ENCODE measurements at places on chromosomes 2 and 18.
A peak's percentile ranks its signal among the peaks of the same experiment; 100 is the strongest.

DNA sequence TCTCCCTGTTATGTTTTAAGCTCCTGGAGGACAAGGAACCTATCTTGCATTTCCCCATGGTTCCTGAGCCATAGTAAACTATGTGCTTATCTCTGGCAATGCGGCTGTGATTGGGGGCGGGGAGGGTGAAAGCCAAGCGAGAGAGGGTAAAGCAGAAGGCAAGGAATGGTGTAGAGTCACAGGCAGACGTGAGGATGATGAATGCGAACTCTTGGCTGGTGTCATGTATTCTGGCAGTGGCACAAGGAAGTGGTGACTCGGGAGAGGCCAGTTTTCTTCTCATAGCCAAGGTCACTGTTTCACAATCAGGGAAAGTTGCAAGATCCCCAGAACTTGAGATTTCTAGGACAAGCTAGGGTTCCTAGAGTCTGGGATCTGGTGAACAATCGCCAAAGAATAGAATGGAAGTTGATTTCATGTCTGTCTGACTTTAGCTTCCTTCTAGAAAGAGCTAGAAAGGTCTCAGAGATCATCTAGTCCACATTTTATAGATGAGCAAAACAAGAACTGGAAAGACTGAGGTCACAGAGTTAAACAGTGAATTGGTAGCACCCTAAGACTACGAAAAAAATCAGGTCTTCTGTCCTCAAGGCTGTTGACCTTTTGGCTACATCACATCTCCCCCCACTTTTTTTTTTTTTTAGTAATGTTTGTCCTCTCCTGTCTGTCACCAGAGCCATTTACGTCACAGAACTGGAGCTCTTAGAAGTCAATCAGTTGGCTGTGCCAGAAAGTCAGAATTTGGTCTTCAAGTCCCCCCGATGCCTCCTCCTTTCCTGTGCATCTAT, 137.0 kb downstream of the BCL11A start:
- peak; percentile 14 for DNase-seq

GRCh38 chr2:49004036-49004626, 150.2 kb downstream of the FSHR start:
- DNase-seq: no peak

DNA sequence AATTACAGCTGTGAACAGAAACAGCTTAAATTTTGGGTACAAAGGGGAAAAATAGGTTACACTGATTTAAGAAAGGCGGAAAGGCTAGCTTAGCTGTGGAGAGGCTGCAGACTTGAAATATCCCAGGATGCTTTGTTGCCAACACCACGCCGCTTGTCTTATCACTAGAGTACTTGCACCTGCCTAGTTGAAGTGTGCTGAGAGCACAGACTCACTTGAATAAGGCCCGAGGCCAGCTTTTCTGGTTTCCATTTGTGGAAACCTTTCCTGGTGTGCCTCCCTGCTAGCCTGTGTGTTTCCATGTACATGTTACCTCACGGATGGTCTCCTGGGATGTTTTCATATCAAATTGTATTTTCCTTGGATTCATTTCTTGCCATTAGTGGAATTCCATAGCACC, 3.2 kb downstream of the CABLES1 start:
- DNase-seq: no peak

- peak; percentile 39 for DNase-seq
Measured at GRCh38 chr2:85288244-85288725, 39.5 kb downstream of the TGOLN2 start.

GRCh38 chr18:61281431-61281830, 51.8 kb upstream of the CDH20 start:
- DNase-seq: no peak

- no peak for DNase-seq
Measured at GRCh38 chr2:48910961-48911360, 155.4 kb upstream of the LHCGR start.

DNA sequence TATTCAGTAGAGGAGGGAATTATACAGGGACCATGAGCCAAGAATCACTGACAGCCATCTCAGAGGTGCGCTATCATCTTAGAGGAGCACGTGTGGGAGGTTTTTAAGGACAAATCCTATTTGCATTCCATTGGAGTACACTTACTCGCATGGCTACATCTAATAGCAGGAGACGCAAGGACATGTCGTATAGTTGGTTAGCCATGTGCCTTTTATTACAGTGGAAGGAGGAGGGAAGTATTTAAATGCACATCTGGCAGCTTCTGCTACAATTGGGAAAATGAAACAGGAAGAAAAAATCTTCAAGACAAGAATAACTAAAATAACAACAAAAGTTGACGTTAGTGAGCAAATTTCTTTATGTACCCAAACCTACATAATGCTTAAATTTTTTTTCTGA, 86.5 kb upstream of the UGP2 start:
- no peak for DNase-seq

- peak; percentile 83 for DNase-seq
Measured at GRCh38 chr2:112481050-112481527, 867 bp upstream of the TTL start.

DNA sequence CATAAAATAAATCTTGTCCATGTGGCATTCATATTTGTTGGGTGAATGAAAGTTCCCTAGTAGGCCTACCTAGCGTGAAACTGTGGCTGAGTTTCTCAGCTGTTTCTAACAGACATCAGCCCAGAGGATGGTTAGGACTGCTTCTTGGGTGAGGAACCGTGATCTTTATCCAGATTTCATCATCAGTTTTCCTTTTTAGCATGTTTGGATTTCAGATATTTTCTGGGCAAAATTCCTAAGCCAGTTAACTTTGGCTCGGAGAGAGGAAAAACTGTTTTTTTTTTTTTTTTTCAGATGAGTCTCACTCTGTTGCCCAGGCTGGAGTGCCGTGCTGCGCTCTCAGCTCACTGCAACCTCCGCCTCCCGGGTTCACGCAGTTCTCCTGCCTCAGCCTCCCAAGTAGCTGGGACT, 53.5 kb downstream of the DGKD start:
- DNase-seq: no peak

DNA sequence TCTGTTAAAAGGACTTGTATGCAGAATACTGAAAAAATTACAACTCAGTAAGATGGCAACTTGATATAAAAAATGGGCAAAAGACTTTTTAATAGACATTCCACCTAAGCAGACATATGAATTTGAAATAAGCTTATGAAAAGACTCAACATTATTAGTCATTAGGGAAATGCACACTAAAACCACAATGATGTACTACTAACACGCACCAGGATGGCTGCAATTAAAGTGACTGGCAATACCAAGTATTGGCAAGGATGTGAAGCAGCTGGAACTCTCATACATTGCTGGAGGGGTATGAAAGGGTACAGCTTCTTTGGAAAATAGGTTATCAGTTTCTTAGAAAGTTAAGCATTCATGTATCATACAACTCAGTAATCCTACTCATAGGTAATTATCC, 3.2 kb upstream of the ENOSF1 start:
- peak; percentile 56 for DNase-seq

DNA sequence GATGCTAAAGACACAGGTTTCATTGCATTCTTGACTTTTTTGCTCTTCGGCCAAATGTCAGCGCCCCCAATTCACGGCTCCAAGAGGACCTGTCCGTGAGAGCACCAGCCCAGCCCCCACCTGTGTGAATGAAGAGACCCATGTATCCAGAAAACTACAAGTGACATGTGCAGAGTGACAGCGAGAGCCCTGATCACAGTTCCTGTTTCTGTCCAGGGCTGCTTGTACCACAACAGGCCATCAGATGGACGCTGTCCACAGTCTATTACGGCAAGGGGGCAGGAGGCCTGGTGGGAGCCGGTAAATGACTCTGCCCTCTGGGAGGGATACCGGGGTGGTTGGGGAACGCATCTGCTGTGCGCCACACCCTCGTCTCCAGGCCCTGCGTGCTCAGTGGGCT, 520.9 kb upstream of the ID2 start:
- DNase-seq: no peak

DNA sequence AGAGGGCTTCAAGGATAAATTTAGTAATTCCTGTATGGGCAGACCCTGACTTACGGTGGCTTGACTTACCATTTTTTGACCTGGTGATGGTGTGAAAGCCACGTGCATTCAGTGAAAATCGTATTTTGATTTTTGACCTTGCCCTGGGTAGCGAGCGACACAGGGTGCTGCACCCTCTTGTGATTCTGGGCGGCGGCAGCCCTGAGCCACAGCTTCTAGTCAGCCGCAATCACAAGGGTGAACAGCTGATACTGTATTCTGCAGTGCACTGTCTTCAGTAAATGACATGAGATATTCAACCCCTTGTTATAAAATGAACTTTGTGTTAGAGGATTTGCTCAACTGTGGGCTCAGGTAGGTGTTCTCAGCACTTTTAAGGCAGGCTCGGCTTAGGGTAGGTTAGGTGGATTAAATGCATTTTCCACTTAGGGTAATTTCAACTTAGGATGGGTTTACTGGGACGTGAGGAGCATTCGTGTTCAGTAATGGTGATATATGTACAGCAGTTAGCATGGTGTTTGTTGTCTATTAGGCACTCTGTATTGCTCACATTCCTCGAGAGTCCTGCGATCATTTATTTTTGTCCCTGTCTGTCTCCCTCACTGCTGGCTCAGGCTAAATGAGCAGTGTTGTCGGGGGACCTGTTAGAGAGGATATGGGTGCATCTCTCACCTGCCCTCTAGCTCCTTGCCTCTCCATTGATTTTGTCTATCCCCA, 109.9 kb downstream of the CEP192 start:
- no peak for DNase-seq

DNA sequence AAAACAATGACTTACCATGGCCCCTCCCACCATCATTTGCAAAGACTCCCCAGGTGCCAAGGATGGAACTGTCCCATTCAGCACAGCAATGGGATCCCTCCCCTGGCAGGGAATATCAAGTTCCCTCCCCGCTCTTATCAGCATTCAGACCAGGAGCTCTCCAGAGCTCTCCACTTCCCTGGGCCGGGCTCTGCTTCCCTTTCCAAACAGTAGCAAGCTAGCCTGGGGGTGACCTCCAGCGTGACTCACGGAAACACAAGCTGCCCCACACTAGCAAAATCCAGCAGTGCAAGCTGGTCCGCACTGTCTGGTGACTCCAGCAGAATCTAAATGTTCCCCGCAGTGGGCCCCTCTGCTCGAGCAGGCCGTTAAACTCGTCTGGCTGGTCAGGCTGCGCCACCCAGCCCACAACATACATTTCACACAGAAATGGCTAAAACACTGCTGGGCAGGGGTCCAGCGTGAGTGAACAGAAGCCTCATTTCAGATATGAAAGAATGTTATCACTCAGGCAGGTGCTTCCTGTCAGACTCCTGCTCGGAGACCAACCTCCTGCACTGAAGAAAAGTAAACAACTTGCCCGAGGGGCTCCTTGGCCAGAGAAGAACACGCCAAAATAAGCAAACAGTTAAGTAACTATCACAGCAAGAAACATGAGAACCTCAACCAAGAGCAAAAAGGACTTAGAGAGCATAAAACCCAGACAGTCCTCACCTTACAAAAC, 33.9 kb downstream of the STAT1 start:
- peak; percentile 92 for DNase-seq

GRCh38 chr2:159973325-159973724, 89.1 kb downstream of the PLA2R1 start:
- no peak for DNase-seq

- peak; percentile 42 for DNase-seq
Measured at GRCh38 chr2:88903749-88904353, 212.4 kb downstream of the RPIA start.

DNA sequence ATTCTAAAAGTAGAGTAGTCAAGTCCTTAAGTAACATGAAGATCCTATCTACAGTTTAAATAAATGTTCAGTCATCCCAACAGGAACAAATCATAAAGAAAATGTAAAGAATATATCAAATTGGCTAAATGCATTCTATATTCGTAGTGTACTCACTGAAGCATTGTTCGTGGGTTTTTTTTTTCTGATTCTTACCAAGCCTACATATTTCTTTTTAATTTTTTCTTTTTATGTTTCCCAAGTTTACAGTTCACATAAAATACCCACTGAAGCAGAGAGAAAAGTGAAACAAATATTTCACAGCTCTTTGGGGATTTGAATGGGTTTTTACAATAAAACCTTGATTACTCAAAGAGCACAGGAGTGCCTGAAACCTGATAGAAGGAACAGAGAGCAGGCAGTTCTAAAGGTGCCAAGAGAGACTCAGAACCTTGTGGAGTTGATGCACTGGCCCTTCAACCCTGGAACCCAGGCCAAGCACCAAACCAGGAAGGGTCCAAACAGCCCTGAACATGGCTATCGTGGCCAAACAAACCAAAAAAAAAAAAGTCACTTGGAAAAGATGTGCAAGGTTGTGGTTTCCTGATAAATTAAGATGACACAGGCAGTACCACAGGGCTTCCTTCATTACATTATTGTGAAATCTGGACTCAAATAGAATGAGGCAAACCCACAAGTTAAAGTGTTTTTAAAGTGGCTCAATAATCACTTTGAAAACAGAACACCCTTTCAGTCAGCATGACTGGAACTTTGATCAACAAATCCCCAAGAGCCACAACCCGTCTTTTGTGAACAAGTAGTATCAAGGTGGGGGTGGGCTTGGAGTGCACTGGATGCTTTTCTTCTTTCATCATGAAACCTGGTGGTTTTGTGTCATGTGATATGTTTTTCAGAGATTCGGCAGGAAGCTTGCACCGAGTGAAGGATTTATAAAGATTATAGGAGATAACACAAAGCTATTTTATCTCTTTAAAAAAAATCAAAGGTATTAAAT, 245.0 kb upstream of the FN1 start:
- peak; percentile 84 for DNase-seq

DNA sequence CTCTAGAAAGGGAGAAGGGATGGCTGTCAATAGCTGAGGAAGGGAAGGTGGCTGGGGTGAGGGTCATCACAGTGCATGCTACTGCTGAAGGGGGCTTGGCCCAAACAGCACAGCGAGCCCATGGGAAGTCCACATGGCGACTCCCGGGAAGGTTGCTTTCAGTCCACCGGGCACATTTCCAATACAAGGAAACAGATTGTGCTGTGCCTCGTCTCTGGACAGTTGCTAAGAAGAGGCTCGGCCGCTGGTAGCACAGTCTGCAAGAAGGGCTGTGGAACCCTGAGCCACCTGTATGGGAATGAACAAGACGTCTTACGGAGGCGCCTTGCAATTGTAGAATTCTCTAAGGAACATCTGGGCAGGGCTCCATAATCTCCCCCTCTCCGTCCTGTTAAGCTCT, 123.1 kb downstream of the CELF4 start:
- DNase-seq: no peak

- no peak for DNase-seq
Measured at GRCh38 chr2:127022817-127023216, 84.1 kb downstream of the BIN1 start.

- no peak for DNase-seq
Measured at GRCh38 chr2:152676461-152676860, 40.8 kb downstream of the PRPF40A start.
